ENCODE measurements at places on chromosomes 5 and 9.

DNA sequence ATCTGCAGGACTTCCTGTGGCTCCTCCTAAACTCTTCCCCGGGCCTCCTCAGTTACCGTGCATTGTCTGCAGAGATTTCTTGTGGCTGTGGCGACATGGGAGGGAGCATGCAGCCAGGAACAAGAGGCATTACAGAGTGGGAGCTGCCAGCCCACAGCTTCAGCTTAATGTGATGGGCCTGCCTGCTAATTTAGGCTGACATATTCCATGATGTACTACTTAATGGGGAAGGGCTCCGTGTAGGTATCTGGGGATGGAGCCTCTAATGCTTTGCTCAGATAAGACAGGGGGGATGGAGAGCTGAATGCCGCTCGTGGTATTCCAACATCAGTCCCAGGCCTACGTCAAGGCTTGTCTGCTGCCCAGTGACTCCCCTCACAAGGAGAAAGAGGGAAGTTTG lies 137.6 kb upstream of the GPR151 start:
- DNase-seq = no peak

DNA sequence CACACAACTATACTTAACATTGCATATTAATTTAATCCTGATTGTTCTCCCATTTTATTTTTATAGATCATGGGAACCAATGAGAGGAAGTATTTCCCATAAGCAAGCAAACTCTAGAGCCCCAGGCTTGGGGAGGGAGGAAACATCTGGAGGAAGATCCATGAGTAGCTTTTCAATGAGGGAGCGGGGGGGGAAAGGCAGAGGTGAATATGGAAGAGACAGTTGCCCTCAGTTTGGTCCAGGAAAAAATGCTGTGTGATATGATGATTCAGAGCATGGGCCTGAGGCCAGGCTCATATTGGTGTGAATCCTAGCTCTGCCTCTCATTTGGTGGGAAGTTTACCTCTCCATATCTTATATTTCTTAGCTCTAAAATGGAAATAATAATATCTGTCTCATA lies 42.2 kb upstream of the ALDOB start:
- no peak for DNase-seq

GRCh38 chr5:138853132-138853531 lies 22.0 kb downstream of the LRRTM2 start:
- DNase-seq = no peak

DNA sequence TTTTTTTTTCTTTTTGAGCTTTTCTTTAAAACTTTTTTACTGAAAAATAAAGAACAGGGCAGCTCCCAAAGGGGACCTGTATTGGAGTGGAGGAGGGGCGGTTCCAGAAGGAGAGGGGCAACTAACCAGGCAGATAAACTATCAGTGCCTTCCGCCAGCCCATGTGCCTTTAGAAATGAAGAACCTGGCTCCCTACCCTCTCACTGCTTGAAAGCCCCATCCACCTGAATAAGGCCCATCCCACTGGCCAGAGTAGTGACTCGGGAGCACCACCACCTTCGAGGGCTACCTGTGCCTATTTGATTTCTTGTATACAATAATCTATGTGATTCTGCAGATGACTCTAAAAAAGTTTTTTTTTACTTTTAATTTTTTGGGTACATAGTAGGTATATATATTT lies 276.7 kb downstream of the PSAT1 start:
- DNase-seq = no peak

DNA sequence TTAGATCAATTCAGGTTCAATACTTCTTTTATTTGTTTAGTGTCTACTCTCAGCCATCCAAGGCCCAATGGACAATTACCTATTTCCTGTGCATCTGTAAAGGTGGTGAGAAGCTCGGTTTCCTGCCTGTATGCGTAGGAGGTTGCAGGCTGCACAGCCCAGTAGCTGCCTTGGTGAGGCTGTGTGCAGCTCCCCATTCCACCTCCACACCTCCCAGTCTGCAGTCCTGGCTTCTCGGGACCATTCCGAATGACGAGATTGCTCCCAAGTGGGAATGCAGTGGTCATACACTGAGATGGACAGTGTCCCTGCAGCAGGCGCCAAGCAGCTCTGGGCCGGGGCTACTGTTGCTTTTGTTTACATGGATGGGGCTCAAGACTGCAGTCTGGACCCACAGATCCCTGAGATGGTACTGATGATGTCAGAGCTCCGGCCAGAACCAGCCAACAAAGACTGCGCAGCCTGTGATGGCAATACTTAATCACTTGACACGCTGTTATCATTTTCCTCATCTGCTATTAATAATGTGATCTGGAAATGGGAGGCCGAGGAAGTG lies 206.1 kb upstream of the IRX1 start:
- DNase-seq = no peak

DNA sequence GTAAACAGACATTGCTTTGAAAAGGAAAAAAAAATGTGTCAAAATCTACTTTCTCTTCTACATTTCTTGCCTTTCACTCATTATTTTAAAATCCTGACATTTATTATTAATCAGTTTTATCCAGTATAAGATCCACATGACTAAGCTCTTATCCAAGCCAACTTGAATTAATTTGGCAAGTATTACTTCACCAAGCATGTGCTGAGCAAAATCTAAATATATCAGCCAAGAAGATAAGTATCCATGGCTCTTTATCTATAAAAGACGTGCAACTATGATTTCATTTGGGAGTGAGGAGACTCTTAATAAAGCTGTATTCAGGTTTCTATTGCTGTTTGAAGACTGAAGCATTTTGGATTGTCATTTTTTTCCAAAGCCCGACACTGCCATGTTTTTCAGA lies 221.3 kb downstream of the TRIM36 start:
- DNase-seq = no peak

GRCh38 chr5:66891184-66891925 lies 295.2 kb downstream of the MAST4 start:
- no peak for DNase-seq

GRCh38 chr5:151864061-151864748 lies 60.4 kb downstream of the GLRA1 start:
- DNase-seq = no peak

GRCh38 chr9:6356441-6356840 lies 28.3 kb downstream of the TPD52L3 start:
- no peak for DNase-seq

DNA sequence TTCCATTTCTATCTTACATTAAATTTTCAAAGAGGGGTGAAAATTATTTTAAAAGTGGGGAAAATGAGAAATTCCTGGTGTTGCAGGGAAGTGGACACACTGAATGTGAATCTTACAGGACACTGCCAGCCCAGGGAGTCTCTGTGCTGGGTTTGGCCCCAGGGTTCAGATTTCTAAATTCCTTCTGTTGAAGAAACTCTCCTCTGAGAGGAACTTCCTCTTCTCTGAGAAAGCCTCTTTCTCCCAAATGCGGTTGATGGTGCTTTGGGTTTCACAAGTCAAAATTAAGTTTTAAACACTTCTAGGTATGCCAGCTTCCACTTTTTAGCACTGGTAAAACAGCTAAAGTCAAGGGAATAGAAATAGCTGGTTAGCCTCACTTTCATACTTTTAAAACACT lies 317.9 kb upstream of the ITGA1 start:
- no peak for DNase-seq

- no peak for DNase-seq
Observed at GRCh38 chr9:114105236-114105635, 6.1 kb upstream of the KIF12 start.

DNA sequence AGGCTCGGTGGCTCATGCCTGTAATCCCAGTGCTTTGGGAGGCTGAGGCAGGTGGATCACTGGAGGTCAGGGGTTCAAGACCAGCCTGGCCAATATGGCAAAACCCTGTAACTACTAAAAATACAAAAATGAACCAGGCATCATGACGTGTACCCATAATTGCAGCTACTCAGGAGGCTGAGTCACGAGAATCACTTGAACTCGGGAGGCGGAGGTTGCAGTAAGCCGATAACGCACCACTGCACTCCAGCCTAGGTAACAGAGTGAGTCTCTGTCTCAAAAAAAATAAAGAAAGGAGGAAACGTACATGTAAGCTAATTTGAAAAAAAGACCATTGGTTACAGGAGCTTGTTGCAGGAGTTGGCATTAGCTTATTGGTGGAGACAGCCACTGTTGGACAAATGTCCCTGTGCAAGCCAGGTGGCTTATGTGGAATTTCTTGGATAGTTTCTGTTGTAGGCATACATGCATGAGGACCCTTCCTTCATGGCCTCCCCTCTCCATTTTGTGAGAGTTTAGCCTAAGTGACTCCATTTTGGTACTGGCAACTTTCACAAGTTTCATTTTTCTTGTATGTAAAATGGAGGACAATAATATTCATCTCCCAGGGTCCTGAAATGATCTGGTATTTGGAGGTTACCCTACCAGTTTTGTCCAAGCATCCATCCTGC lies 16.8 kb upstream of the RAB14 start:
- DNase-seq = no peak

DNA sequence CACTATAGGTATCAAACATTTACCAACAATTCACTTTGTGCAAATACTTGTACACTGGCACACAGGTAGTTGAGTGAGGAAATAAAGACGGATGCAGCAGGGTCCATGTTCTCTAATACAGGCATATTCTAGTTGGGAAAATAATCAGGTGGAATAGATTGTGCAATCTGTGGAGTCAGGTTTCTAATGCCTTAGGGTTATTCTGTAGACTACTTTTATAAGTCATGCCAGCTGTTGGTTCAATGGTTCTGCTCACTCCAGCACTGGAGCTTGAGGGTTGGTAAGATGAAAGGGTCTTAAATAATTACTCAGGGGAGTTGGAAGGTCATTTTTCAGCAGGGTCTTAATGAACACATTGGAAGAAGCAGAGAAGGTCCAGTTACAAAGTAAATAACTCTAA lies 690.3 kb upstream of the DMAC1 start:
- DNase-seq = no peak

DNA sequence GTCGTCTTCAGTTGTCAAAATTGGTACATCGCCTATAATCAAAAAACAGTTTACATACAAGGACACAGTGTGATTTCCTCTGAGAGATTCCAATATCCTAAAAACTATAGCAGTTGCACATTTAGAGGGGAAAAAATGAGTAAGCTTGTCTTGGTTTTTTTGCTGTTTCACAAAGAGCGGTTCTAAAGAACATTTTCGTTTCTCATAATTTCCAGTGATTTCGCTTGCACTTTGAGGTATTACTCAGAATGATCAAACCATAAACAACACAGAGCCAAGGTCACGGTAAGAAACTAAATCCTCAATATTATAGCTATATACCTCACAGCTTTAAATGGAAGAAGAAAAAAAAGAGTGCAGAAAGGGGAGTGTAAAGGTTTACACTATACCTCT lies 861 bp downstream of the MTX3 start:
- DNase-seq = no peak

DNA sequence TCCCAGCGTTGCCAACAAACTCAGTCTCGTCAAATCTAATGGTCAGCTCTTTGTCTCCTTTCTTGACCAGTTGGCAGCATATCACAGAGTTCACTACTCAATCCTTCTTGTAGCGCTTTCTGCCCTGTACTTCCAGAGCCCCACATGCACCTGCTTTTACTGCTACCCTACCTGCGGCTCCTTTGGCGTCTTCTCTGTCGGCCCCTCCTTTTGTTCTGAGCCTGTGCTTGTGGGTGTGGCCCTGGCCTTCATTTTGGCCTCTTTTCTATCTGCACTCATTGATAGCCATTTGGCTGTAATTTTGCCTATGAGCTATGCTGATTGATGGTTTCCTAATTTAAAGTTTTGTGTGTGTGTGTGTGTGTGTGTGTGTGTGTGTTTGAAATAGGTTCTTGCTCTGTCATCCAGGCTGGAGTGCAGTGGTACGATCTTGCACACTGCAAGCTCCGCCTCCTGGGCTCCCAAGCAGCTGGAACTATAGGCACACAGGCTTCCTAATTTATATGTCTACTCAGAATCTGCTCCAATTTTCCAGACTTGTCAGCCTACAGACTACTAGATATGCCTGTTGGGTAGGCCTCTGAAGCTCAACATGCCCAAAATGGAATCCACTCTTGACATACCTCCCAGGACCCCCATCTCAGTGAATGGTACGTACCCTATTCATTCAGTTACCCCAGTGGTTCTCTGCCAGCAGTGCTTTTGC lies 32.3 kb downstream of the ARPC5L start:
- no peak for DNase-seq

DNA sequence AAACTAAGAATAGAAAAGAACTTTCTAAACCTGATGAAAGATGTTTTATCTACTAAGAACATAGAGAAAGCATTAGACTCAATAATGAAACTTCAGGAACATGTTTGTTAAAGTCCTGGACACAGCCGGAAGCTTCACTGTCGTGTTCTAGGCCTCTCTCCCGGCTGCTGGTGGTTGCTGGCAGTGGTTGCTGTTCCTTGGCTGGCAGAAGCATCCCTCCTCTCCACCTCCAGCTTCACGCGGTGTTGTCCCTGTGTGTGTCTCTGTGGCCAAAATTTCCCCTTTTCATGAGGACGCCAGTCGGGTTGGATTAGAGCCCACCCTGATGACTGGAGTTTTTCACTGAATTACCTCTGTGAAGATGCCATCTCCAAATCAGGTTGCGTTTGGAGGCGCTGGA lies 6.5 kb upstream of the MED10 start:
- DNase-seq = no peak

DNA sequence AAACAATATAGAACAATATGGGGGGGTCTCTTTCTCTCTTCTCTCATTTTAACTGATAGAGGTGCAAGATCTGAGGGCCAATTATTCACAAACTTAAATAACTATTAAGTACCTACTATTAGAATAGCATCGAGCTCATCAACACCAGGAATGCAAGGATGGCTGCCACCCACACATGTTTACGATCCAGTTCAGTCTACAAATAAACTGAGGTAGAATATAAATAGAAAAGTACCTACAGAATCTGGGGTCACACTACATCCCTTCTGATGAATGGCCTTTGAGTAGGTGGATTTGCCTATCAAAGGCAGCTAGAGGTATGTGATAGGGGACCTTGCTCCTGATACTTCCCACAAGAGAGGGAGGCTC lies 91.8 kb upstream of the ZNF366 start:
- DNase-seq = no peak
